ENCODE measurements at places on chromosomes 3 and 15.
A peak's percentile ranks its signal among the peaks of the same experiment; 100 is the strongest.

DNA sequence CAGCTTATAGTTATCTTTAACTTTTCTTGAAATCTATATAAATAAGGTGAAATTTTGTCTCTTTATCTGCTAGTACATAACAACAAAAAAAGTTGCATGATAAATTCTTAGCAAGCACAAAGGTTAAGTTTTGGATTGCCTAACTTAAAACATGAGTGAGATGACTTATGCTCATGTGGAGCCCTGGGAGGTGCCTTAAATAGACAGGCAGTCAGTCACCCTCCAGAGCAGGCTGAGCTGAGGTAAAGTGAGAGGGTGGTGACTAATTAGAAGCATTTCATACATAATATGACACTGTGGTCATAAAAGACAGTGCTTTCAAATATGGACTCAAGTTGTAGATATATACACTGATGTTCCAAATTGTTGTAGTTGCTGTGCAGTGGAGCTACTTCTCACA is 14.6 kb upstream of the MME start:
- DNase-seq = no peak

- DNase-seq = no peak
Measured at GRCh38 chr3:172057059-172057458, 17.7 kb downstream of the FNDC3B start.

DNA sequence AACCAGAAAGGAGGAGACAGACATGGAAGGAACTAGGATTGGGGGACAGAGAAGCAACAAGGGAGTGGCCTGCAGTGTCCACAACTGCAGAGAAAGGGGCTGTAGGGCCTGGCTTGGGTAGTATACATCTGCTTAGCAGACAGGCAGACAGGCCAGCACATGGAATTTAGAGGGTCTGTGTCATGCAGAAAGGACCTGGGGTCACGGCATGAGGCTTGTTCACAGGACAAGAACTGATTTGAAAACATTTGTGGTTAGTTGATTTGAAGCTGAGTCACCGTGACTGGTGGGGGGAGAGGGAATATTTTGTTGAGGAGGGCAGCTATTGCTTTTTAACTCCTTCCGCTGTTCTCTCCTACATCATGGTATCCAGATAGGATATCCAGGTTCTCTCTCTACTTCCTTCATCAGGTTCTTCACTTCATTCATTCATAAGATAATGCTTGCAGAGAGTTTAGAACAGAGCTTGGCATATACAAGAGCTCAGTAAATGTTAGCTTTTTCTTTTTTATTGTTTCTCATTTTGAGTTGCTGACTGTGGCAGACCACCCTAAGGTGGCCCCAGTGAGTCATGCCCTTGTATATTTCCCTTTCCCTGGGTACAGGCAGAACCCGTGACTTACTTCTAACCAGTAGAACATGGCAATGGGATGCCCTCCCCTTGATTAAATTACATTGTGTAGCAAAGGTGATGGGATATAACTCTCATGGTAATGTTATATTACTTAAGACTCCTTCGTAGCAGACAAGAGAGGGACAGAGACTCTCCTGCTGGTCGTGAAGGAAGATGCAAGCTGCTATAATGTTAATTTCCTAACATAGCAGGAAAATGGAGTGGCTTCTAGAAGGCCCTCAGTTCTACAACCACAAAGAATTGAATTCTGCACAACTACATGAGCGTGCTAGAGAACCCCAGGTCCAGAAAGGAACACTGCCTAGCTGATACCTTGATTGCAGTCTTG is 95.0 kb upstream of the NMNAT3 start:
- no peak for DNase-seq

- peak; percentile 59 for DNase-seq
Measured at GRCh38 chr15:70348581-70349344, 251.0 kb upstream of the TLE3 start.

GRCh38 chr3:52190294-52191074 is 7.5 kb upstream of the ALAS1 start:
- DNase-seq = no peak

GRCh38 chr3:19734453-19734852 is 199.6 kb downstream of the EFHB start:
- DNase-seq = no peak

GRCh38 chr15:62109982-62110851 is 43.4 kb downstream of the C2CD4A start:
- no peak for DNase-seq
